Breast epithelium (tissue), 4 donors: ENCODE measurements at places on chromosomes 5 and 9. TPM values are rescaled to one million over a fixed set of nuclear protein-coding genes. Genes with fewer than 3 reads are reported as not detected.

GRCh38 chr9:73009649-73010288 is 56.9 kb upstream of the ALDH1A1 start:
- no peak for DNase-seq
- H3K27me3 ChIP-seq = no peaks in the 10 kb centered on the region

Gene SLC34A1
- not detected for total RNA-seq

Gene NMUR2
- not detected for total RNA-seq

GRCh38 chr5:54825005-54825404 is 160.4 kb downstream of the ESM1 start:
- H3K27ac ChIP-seq = no peak overlapping the region
- H3K36me3 ChIP-seq = no peaks in the 10 kb centered on the region
- H3K4me1 ChIP-seq = no peaks in the 10 kb centered on the region
- no peak for DNase-seq
- H3K4me3 ChIP-seq = no peak overlapping the region
